ENCODE measurements at places on chromosomes 11 and 22.

DNA sequence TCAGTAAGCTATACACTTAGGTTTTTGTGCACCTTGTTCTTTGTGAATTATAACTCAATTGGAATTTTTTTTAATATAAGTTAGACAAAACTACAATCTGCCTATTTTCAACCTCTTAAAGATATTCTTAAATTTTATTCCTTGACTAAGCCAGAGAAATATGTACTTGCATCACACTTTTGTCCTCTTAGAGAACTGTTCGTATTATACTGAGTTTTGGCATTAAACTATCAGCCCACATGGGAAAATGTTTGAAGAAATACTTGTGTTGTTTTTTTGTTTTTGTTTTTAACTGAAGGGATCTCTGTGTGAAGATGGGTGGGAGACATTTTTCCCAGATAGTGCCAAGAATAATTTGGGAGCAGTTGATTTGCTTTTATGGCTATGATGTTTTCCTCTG lies 25.3 kb downstream of the CEP295 start:
- no peak for DNase-seq

- no peak for DNase-seq
Measured at GRCh38 chr22:21972293-21972779, 10.3 kb downstream of the TOP3B start.

GRCh38 chr11:128458321-128458720 lies 129.0 kb downstream of the ETS1 start:
- DNase-seq = no peak

GRCh38 chr22:23278883-23279675 lies 98.8 kb downstream of the BCR start:
- peak; percentile 61 for DNase-seq

- DNase-seq = no peak
Measured at GRCh38 chr11:107688322-107688918, 23.4 kb downstream of the SLN start.

- DNase-seq = no peak
Measured at GRCh38 chr11:106990331-106990730, 27.9 kb downstream of the GUCY1A2 start.

- DNase-seq = peak; percentile 61
Measured at GRCh38 chr11:118908901-118909618, 16.7 kb downstream of the BCL9L start.

DNA sequence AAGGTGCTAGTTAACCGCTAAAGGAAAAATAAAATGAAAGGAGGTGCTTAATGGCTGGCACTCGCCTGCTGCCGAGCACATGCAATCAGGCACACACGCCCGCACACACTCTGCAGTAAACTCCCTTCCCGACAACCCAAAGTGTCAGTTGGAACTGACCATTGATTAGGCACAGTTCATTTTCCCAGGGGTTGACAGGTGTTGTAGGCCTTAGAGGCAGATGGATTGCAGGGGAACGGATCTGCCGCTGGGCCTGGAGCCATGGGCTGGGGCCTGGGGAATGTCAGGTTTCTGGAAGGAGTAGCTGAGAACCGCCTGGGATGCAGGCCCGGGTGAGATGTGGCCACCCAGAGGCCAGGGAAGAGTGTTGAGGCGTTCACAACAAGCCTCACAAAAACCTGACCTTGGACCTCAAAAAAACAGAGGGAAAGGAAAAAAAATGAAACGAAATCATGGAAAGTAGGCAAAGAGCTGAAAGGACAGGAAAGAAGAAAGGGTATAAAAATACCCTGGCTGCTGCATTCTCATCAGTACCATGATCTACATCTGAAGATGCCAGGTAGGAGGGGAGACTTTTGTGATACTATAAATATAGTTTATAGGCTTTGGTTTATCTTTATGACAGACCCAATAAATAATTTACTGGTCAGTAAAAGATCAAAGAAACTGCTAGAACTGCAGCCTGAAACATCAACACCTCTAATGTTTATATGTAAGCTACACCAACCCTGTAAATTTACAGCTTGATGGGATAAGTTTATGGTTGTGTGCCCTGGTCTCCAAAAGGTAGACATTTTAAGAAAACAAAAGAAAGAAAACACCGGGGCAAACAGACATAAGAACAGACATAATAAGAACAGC lies 313.4 kb downstream of the BUD13 start:
- DNase-seq = no peak

DNA sequence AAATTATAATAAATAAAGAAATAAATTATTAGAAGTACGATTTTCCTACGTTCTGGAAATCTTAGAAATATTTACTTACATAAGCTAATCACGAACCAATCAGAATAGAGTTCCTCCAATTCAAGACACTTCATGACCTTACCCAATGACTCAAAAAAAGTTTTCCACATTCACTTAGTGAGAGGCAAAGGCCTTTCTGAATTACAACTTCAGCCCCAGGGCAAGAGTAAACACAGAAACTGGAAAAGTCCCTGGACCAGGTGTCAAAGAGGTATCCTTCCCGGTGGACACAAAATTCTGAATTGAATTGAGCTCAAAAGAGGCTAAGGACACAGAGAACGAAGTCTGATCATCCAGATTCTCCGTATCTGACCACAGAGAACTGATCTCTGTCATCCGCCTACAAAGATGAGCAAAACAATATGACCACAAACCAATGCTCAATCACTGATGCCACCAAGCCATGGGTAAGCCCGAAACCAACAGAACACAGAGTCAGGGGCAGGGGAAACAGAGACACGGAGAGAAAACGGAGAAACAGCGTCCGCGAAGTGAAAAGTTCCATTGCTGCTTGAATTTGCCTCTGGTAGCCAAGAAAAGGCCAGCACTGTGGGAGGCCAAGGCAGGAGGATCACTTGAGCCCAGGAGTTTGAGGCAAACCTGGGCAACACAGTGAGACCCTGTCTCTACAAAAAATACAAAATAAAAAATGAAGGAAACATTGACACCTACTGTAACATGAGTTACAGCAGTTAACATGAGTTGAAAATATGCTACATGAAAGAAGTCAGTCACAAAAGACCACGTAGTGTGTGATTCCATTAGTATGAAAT lies 6.8 kb downstream of the BID start:
- no peak for DNase-seq

Data from PC-9 (cell line).